Activated T-helper 1 cell treated with anti-CD3 and anti-CD28 coated beads, Interleukin-12 subunit alpha, Interleukin-12 subunit beta, Interleukin-2, Interleukin-4 antibody, amounts not matched to agents 30 ng/mL and 10 ng/mL and 1 ng/mL, durations not matched to agents 14 hours and 24 hours and 36 hours (primary cell): ENCODE measurements at places on chromosomes 3 and 15. TPM values are rescaled to one million over a fixed set of nuclear protein-coding genes. Genes with fewer than 3 reads are reported as not detected.

- no peaks in the 10 kb centered on the region for H3K4me1 ChIP-seq
- H3K36me3 ChIP-seq: no peaks in the 10 kb centered on the region
Measured at GRCh38 chr3:55174747-55175146, 246.9 kb upstream of the LRTM1 start.

DNA sequence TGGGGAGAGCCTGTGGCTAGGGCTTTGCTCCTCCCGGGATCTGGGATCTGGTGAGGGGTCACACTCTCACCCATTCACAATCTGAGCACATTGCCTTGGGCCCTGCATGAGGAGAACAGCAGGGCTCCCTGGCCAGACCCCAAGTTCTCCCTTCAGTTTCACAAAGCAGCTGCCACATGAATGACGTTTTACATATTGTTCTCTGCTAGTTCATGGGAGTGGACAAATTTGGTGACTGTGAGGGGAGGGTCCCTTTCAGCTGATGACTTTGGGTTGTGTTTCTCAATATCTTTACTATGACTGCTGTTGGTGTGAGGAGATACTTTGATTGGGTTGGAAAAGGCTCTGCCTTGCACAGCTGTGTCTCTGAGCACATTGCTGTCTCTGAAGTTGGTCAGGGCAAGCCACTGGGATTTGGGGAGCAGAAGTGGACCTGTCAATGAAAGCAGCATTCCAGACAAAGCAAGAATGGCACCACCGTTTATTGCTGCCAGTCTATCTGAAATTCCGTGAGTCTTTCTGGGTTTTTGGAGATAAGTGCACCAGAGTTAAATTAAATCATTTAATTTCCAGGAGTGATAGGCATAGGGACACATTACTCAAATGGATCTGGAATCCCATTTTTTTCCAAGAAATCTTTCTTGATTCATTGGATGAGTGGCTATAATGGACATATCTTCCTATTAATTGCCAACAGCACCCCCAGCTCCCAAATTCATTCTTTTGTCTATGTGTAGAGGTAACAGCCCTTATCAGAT is 10.3 kb downstream of the TIMP4 start:
- no peaks in the 10 kb centered on the region for H3K36me3 ChIP-seq
- H3K27ac ChIP-seq: no peak overlapping the region
- H3K4me3 ChIP-seq: no peak overlapping the region

DNA sequence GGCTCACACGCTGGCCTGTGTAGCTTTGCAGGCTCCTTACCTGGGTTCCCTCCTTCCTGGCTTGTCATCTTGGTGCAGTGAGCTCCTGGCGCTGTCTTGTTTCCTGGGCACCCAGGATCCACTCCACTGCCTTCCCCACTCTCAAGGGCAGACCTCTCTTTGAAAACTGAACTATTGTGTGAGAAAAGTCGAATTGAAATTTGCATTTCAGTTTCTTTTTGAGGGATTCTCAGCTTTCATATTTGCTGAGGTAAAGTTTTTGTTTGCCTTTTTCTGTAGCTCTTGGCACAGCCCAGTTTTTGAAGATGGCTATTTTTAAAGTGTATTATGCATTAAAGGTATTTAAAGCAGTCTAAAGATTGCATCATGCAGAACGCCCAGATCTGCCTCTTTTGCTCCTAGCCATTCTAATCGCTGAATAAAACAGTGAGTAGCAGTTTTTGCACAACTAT is 70.1 kb downstream of the CCK start:
- no peaks in the 10 kb centered on the region for H3K27me3 ChIP-seq
- peaks cover 31% of the 10 kb centered on the region for H3K4me1 ChIP-seq
- DNase-seq: no peak
- no peak overlapping the region for H3K4me3 ChIP-seq
- no peak overlapping the region for H3K27ac ChIP-seq
- H3K36me3 ChIP-seq: peaks cover 41% of the 10 kb centered on the region

DNA sequence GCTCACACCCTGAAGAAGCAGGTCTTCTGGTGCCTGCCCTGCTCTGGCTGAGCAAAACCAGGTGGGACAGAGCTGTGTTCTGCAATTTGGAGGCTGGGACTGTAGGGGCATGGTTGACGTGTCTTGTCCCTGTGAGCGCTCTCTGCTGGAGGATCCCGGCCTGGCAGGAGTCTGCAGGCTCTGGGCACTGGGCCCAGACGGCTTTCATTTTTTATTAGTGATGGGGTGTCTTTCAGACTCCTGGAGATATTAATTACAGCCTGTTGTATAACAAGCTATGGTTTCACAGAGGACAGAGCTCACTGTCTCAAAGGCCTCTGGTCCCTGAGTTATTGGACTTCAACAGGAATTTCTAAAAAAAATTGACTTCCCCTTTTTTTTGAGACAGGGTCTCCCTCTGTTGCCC is 29.5 kb upstream of the ZNF710 start:
- H3K27ac ChIP-seq: no peak overlapping the region
- H3K27me3 ChIP-seq: peaks cover 17% of the 10 kb centered on the region
- H3K4me1 ChIP-seq: no peaks in the 10 kb centered on the region
- H3K4me3 ChIP-seq: no peak overlapping the region

GRCh38 chr3:196168808-196169391 is 42.3 kb downstream of the ZDHHC19 start:
- H3K4me3 ChIP-seq: no peak overlapping the region
- no peaks in the 10 kb centered on the region for H3K36me3 ChIP-seq
- no peak overlapping the region for H3K27ac ChIP-seq
- H3K27me3 ChIP-seq: no peaks in the 10 kb centered on the region
- peaks cover 14% of the 10 kb centered on the region for H3K4me1 ChIP-seq

GRCh38 chr3:31668242-31668641 is 135.5 kb downstream of the STT3B start:
- no peak overlapping the region for H3K27ac ChIP-seq
- H3K27me3 ChIP-seq: no peaks in the 10 kb centered on the region
- H3K4me1 ChIP-seq: no peaks in the 10 kb centered on the region
- peaks cover 6% of the 10 kb centered on the region for H3K36me3 ChIP-seq
- no peak for DNase-seq

DNA sequence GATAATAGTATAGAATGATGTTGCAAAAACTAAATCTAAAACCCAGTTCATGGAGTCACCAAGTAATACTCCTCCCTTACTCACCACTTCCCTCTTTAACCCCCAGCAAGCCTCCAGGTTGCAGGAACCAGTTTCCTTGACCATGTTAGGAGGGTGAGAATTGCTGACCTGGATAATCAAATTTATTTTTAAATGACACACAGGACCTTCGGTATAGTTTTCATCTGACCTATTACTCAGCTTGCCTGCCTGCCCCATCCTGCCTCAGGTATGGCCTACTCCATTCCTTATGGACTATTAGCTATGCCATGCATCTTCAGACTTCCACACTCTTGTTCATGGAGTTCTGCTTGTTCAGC is 883 bp downstream of the RTP4 start:
- peak overlapping the region; percentile 90 for H3K4me3 ChIP-seq
- H3K27ac ChIP-seq: peak overlapping the region; percentile 98
- peaks cover 42% of the 10 kb centered on the region for H3K4me1 ChIP-seq
- DNase-seq: no peak

DNA sequence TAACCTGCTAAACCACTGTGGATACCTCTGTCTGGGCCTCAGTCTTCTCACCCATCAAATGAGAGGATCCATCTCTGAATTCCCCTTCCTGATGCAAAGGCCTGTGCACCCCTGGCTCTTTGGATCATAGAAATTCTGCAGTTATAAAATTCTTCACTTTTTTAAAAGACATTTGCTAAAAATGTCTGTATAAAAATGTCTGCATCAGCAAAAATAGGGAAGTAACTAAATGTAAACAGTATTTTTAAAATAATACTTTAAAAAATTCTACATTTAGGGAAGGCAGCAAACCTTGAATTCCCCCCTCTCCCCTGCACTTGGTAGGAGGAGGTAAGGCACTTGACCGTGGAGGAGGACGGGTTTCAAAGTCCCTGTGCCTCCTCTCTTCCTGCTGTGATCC is 25.6 kb upstream of the TRIM59 start:
- H3K4me3 ChIP-seq: no peak overlapping the region
- no peak overlapping the region for H3K27ac ChIP-seq
- no peak for DNase-seq
- no peaks in the 10 kb centered on the region for H3K36me3 ChIP-seq
- H3K4me1 ChIP-seq: no peaks in the 10 kb centered on the region

DNA sequence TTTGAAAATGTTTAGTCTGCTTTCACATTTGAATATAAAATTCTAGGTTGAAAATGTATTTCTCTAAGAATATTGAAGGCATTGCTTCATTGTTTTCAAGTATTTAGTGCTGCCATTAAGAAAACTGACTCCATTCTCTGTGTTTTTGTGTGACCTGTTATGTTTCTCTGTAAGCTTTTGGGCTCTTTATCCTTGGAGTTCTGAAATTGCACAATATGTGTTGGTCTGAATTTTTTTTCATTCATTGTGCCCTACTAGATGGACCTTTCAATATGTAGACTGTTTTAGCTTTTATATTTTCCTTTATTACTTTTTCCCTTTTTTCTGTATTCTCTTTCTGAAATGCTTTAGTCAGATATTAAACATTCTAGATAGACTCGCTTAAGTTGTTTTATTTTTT is 22.2 kb downstream of the FAM98B start:
- peaks cover 38% of the 10 kb centered on the region for H3K36me3 ChIP-seq
- H3K27me3 ChIP-seq: no peaks in the 10 kb centered on the region
- no peak overlapping the region for H3K27ac ChIP-seq
- peaks cover 26% of the 10 kb centered on the region for H3K4me1 ChIP-seq
- no peak for DNase-seq

DNA sequence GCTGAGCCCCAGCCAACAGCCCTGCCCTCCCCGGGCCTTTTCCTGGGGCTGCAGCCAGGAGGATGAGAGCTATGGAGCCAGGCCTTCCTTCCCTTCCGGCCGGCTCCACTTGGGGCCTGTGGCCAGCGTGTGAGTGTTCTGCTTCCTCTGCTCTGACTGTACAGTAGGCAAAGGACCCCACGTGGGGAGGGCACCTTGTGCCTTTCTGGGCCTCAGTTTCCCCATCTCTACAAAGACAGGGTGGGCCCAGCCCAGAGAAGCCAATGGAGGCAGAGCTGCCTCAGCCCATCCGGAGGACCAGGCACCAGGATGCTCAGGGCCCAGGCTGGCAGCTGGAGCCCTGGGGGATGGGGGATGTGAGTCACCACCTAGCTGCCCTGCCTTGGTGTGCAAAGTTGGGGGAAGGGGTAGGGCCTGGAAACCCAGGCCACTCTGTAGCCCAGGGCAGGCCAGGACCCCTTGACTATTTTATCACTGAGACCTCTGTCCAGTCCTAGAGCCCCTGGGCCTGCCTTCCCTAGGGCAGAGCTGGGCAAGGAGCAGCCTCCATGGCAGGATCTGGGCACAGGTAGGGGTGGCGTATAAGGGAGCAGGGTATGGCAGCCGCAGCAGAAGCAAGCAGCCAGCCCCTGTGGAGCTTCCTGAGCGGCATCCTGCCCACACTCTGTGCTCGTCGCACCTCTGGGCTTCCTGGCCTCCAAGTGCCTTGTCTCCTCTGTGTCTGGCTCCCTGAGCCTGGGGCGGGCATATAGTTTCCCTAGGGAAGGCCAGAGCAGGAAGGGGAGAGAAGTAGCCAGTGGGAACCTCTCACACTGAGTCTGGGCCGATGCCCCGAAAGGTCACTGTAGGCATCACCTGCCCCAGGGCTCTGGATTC is 1.8 kb downstream of the PSTPIP1 start:
- DNase-seq: no peak
- peaks cover 38% of the 10 kb centered on the region for H3K36me3 ChIP-seq
- no peaks in the 10 kb centered on the region for H3K27me3 ChIP-seq
- peak overlapping the region; percentile 95 for H3K4me3 ChIP-seq

- H3K36me3 ChIP-seq: no peaks in the 10 kb centered on the region
- no peak overlapping the region for H3K4me3 ChIP-seq
- no peaks in the 10 kb centered on the region for H3K27me3 ChIP-seq
- H3K4me1 ChIP-seq: no peaks in the 10 kb centered on the region
- peak; percentile 26 for DNase-seq
Measured at GRCh38 chr15:82663186-82663600, 16.0 kb upstream of the CPEB1 start.

DNA sequence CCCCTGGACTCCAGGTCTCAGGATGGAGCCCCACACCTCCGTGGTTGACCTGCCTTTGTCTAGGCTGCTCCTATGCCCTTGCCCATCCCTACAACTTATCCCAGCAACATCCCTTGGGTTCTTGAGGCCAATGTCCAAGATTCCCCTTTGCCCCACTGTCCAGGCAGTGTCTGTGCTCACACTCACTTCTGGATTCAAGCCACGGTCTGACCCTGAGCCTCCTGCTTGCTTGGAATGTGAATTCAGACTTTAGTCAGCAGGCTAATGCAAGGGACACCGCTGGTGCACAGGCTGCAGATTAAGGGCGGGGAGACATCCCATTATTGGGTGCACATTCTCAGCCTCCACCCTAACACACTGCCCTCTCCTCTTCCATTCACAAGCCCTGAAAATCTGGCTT is 154.1 kb downstream of the WNT5A start:
- H3K4me3 ChIP-seq: no peak overlapping the region
- no peaks in the 10 kb centered on the region for H3K4me1 ChIP-seq
- H3K27me3 ChIP-seq: no peaks in the 10 kb centered on the region

DNA sequence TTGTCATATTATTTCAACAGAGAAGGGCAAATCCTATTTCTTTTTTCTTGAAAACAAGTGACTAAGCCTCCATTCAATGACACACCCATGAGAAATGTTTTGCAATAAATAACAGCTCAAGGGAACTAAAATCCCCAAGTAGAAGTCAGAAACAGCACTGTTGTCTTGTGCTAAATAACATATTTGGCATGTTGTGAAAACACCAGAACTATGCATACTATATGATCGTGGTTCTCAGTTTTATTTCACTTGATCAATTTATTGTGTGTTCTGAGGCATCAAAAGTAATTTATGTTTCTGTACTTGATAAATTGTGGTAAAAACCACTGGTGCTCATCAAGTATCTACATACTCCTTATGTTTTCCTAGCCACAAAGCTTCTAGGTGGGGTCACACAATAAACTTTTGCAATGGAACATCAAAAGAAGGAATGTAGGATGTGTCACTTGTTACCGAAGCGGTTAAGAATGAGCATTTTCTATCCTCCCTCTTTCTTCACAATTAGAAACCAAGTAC is 691.7 kb upstream of the CBLB start:
- H3K27ac ChIP-seq: no peak overlapping the region
- peaks cover 10% of the 10 kb centered on the region for H3K4me1 ChIP-seq
- DNase-seq: no peak
- H3K4me3 ChIP-seq: no peak overlapping the region
- H3K36me3 ChIP-seq: peaks cover 5% of the 10 kb centered on the region

GRCh38 chr3:30577788-30578187 is 28.6 kb upstream of the TGFBR2 start:
- no peak overlapping the region for H3K27ac ChIP-seq
- H3K27me3 ChIP-seq: no peaks in the 10 kb centered on the region

ATP13A4 gene
- 0.31 and 1.7 TPM in 2 replicates for total RNA-seq

MAGEL2 gene
- not detected in 2 replicates for total RNA-seq

DNAJA4 gene
- total RNA-seq: 68.4 and 70.8 TPM in 2 replicates

LMAN1L gene
- total RNA-seq: 0.75 and 0.93 TPM in 2 replicates

RAB27A gene
- total RNA-seq: 98.6 and 100 TPM in 2 replicates

CP gene
- total RNA-seq: not detected in 2 replicates

CHRNA7 gene
- total RNA-seq: not detected in 2 replicates

CCNB2 gene
- 36.6 and 38.2 TPM in 2 replicates for total RNA-seq

TRH gene
- total RNA-seq: not detected in 2 replicates

WDR93 gene
- not detected in 2 replicates for total RNA-seq
